ENCODE measurements at places on chromosomes 11 and 22. TPM values are rescaled to one million over a fixed set of nuclear protein-coding genes. Genes with fewer than 3 reads are reported as not detected.

GRCh38 chr22:35761037-35761436 lies 43.4 kb downstream of the APOL5 start:
- no peak for DNase-seq

DNA sequence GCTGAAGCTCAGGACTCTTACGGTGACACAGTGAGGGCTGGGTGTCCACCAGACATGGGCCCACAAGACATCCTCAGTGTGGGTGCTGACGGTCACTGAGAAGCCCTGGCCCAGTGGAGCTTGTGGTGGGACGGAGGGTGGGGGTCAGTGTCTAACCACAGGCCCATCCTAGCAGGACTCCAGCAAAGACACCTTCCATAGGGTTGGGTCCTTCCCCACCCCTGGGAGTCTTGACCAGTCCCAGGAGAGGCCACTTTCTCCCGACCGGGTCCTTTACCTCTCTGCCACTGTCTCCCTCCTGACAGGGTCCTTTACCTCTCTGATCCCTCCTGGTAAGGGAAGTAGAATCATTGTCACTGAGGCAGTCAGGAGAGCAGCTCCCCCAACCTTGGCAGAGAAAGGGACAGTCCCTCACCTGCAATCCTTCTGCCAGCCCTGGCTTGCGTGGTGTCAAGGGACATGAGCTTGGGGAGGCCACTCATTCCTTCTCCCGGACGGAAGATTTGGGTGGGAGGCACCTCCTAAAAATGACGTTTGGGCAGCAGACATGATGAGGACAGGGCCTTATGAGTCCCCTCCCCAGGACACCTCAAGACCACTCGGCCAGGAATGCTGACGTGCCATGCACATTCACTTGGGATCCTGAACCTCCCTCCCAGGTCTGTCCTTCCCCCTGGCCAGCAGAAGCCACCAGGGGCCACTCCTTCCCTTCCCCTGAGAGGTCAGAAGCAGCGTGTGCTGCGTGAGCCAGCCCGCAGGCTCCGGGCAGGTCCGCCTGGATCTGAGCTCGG lies 91.5 kb upstream of the FGF3 start:
- no peak for DNase-seq

DNA sequence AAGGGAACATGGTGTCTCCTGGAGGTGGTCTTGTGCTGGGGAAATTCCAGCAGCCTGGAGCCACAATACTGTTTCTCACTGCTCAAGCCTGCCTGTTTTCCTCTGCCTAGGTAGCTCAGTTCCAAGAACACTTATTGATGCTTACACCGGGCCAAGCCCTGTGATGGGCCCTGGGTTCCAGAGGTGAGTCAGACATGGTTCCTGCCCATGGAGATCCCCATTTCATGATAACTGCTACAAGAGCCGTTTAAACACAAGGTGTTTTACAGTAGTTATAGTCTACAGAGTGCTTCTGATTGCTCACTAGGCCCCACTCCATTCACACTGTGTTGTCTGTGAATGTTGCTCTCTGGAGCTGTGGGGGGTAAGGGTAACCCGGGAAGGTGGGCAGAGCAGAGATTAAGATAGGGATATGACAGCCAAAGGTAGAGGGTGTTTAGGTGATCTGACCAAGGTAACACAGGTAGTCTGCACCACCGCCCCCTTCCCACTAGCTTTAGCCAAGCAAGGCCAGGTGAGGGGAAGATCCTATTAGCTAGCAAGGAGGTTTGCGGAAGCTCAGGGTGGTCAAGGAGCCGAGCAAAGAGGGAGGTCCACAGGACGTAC lies 696 bp upstream of the MICAL2 start:
- no peak for DNase-seq

KCNJ11 gene
- not detected for polyA plus RNA-seq

DNA sequence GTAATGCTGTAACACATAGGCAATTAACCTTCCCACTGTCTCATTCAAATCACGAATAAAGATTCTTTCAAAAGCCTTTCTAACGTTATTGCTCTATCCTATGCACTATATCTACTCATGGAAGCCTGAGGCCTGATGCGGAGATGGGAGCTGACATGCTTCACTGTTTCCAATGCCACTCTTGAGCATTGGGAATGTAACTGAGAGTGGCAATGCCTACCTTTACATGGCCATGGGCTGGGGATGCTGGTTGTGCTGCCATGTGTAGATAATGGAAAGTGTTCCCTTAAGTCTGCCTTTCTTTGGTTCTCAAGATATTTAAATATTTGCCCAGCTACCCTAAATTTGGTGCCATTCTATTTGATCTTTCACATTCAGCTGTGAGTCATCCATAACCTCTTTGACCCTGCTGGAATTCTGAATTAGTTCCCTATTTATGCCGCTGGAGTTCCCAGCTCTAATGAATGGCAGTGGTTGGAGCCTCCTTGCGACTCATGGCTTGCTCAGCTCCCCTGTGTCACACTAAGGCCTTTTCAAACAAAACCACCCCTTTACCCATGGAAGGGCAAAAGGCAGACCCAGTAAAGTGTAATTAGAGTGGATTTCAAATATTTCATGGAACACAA lies 21.4 kb upstream of the DKK3 start:
- no peak for DNase-seq

DNA sequence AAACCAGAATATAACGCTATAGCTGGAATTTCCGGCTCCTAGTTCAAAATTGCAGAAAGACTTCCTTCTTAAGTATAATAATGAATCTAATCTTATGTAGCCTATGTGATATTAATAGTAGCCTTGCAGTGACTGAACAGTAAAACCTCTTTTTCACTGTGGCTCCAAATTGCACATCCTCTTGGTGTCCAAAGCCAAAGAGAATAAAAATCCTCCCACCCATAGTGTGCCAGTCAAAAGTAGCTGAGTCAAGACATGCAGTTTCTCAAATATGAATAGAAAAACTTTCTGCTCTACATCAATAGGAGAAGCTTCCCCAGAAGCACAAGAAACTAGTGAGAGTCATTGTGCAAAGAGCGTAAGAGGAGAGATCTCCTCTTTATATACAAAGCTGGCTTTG lies 76.0 kb upstream of the PICALM start:
- no peak for DNase-seq

DNA sequence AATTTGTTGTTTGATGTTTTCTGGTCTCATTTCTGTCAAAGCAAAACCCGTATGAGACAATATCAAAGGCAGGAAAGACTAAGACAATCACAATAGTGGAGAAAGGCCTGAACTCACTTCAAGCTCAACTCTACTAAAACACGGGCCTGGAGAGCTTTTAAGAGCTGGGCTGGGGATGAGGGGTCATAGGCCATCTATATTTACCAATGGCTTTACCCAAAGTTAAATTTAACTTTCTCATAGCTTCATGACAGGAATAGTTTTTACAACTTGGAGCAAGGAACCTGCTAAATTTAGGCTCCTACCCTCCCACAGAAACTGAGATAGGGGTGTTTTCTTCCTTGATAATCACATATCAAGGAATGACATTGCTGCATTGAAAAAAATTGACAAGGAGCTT lies 223.4 kb upstream of the CHORDC1 start:
- no peak for DNase-seq

PKDREJ gene
- polyA plus RNA-seq, result 0.08 TPM

DNA sequence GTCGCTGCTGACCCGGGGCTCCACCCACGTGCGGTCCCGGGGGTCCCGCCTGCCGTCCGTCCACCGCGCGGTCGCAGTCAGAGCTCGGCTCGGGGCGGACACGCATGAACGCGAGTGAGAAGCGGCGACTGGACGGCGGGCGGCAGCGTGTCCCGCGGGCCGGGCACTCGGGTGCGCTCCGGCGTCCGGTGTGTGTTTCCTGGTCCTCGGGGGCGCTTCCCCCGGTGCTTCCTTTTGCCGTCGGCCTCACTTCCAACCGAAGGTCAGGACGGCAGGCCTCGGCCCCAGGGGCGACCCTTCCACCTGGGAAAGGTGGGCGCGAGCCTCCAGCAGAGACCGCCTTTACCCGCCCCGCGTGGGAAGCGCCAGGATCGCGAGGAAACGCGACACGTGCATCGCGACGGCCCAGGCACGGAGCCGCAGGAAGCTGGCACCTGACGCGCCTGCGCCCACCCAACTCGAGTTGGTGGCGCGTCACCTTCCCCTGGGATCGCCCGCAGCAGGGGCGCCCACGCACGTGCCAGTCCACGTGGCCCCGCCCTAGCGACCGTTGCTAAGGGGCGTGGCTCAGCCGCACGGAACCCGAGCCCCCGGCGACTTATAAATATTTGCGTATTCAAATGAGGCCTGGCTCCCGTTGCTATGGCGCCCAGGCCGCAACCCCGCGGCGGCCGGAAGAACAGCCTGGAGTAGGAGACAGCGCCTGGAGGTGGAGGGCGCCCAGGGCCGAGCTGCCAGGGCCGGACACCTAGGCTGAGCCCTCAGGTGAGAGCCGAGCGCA lies at the start of gene LRRC56:
LRRC56 (plus strand) TSS at position 687 of the 781 bp plus-strand sequence. CDS start 3,158 bp downstream, outside the sequence.
- DNase-seq, result peak; percentile 88

RTN4RL2 gene
- 0.53 TPM for polyA plus RNA-seq

DNA sequence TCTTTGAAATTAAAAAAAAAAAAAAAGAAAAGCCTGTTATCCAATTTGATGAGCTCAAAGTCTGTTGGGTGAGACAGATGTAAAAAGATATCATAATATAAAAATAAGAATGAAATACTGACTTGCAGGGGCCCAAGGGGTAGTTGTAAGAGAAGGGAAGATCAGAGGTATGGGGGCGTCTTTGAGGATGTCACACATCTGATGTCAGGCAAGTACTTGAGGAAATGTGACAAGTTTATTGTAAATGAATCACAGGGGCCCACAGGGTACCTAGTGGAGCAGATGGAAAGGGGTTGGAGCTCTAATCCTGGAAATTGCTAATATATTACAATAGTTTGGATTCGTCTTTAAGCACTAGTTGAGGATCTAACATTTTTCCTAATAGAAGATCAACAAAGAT lies 131.6 kb downstream of the MAML2 start:
- DNase-seq, result no peak

DEFB131B gene
- not detected for polyA plus RNA-seq

DNA sequence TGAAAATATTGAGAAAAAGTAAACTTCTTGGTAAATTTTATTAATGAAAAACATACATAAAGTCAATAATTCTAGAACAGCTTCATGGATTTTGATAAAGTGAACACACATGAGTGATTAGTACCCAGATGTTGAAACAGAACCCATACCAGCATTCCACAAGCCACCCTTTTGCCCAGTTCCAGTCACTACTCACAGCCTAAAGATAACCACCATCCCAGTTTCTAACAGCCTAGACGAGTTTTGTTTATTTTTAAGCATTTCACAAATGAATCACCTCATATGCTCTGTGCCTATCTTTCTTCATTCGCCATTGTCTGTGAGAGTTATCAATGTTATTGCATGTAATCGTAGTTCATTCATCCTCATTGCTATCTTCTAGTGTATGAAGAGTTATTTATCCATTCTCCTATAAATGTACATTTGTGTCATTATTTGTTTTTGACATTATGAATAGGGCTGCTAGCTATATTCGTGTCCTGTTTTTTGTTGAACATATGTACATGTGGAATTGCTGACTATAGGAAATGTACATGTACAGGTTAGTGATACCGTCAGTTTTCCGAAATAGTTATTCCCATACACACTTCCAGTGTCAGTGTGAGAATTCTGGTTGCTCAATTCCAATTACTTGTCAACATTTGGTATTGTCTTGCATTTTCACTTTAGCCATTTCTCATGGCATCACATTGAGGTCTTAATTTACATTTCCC lies 44.5 kb upstream of the TEAD1 start:
- DNase-seq, result no peak

DEPDC7 gene
- polyA plus RNA-seq, result 1.6 TPM

FXYD2 gene
- 1.7 TPM for polyA plus RNA-seq

POU2AF2 gene
- polyA plus RNA-seq, result not detected

DNA sequence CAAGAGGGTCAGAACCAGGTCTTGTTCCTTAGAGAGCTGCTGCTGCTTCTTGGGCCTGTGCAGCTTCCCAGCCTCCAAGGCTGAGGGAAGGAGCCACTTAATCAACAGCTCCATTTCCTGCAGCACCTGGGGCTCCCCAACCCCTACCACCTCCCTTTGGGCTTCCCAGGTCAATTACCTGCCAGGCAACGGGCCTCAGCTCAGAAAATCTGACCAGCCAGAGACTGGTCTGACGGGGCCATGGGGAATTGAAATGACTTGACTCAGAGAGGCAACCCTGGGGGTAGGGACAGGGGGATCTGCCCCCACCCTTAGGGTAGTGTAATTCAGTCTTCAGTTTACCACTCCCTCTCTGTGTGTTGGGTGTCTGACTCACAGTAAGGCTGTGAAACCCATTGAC lies 4.7 kb upstream of the MAJIN start:
- no peak for DNase-seq

DNA sequence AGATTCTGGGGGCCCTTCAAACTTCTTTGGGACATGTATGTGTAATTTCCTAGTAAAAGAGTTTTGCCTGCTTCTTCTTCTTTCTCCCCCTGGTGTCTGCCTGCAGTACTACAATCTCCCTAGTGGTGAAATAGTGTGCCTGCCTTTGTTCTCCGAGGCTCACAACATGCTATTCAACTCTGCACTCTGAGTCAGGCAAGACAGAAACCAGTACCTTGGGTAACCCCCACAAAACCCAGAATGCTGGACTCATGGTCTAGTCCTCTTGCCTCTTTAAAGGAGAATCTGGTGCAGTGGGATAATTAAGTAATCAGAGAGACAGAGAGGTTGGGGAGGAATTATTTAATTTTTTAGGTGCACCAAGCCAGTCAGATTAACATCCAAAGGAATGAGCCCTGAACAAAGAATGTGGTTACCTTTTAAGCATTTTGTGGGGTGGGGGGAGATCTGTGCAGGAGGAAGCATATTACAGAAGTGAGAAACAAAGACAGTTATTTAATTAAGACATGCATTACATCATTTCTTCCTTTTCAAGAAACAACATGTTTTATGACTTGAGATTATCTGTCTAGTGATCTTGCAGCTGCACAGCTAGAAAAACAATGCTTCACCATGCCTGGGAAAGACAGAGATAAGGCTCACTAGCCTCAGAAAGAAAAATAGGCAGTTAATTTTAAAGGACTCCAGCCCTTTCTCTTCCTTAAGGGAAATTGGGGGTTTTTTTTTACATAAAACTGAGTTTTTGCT lies 11.0 kb upstream of the MS4A6A start:
- DNase-seq, result peak; percentile 28

DNA sequence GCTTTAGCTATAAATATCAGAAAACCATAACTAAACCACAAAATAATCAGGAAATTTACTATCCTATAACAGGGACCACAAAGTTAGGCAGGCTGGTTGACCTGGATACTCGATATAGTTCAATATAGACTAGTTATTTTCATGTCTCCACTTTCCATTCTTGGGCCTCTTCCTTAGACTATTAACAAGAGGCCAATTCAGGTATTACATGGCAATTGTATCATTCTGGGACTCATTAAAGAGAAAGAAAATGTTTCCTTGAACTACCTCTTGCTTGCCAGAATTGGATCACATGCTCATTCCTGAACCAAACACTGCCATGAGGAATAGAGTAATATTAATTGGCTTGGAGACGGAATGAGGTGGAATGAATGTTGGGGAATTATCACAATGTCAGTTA lies 76.0 kb downstream of the EIF3M start:
- DNase-seq, result no peak

CLCF1 gene
- polyA plus RNA-seq, result 9.6 TPM

DNA sequence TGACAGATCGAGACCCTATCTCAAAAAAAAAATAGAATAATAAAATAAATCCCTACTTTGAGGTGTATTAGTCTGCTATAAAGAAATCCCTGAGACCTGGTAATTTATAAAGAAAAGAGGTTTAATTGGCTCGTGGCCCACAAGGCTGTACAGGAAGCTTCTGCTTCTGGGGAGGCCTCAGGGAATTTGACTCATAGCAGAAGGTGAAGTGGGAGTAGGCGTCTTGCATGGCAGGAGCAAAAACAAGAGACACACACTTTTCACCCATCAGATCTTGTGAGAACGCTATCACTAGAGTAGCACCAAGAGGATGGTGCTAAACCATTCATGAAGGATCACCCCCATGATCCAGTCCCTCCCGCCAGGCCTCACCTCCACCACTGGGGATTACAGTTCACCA lies 29.2 kb downstream of the CDPF1 start:
- DNase-seq, result no peak

GRCh38 chr11:110710628-110711381 lies 1.4 kb downstream of the ARHGAP20 start:
- DNase-seq, result peak; percentile 54

Data from ovary (tissue), 10 donors.